ENCODE measurements at places on chromosomes 16 and 17. TPM values are rescaled to one million over a fixed set of nuclear protein-coding genes. Genes with fewer than 3 reads are reported as not detected.
A peak's percentile ranks its signal among the peaks of the same experiment; 100 is the strongest.

GRCh38 chr17:80421381-80422090 lies 6.6 kb downstream of the ENDOV start:
- H3K4me3 ChIP-seq = no peak overlapping the region
- no peaks in the 10 kb centered on the region for H3K4me1 ChIP-seq

DNA sequence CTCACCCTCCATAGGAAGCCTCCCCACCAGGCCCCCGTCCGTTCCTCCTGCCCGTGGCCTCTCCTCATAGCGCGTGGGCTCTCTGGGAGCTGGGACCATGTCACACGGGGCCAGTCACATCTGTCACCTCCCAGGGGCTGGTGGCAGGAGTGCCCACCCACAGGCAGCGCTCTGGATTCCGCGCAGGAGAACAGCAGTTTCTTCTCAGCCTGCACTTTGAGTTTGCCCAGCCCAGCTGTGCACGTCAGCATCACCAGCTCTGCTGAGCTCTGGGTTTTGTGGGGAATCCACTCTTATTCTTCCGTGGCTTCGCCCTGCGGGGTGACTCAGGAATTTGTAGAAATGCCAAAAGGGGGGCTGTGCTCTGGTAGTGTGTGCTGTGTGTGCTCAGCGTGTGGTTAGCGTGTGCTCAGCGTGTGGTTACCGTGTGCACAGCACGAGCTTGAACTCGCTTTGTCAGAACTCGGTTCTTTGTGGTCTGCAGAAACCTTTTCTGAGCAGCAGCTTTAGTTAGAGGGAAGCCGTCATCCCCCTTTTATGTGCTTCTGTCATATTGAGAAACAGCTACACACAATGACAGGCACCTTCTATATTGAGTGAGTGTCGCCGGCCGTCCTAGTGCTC lies 3.2 kb downstream of the ACSF3 start:
- H3K36me3 ChIP-seq = no peaks in the 10 kb centered on the region
- no peak overlapping the region for H3K4me3 ChIP-seq
- DNase-seq = no peak
- peaks cover under 1% of the 10 kb centered on the region for H3K27me3 ChIP-seq

The RRAD gene
- total RNA-seq = 85.6 TPM

The GUCY2D gene
- 0.06 TPM for total RNA-seq

- DNase-seq = no peak
- H3K36me3 ChIP-seq = peaks cover 29% of the 10 kb centered on the region
- peak overlapping the region; percentile 89 for H3K4me3 ChIP-seq
- no peaks in the 10 kb centered on the region for H3K27me3 ChIP-seq
These were observed 922 bp downstream of the FBXL19 start for GRCh38 chr16:30924076-30924912.

GRCh38 chr17:7744416-7744815 lies 26.9 kb downstream of the DNAH2 start:
- H3K27ac ChIP-seq = no peak overlapping the region
- no peak overlapping the region for H3K4me3 ChIP-seq
- H3K27me3 ChIP-seq = peaks cover 6% of the 10 kb centered on the region
- H3K4me1 ChIP-seq = no peaks in the 10 kb centered on the region
- no peaks in the 10 kb centered on the region for H3K36me3 ChIP-seq

DNA sequence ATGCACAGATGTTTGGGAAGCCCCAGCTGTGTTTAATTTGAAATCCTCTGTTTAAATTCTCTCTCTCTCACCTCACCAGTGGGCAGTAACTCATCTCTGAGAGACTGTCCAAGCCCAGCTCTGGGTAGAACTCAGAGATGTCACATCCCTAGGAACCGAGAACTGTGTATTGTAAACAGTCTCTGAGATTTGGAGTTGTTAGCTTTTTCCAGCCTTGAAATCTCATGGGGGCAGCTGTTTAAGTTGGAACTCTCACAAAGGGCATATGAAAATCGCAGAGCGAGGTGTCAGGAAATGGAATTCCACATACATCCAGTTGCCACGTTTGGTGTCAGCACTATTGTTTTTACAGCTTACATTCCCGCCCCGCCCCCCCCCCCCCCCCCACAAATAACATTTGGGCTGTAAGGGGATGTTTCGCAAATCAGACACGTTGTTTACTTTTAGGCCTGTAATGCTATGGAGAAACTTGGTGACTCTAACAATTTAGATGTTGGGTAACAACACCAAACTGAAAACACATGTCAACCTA lies 34.3 kb downstream of the VPS35L start:
- no peak for DNase-seq
- no peak overlapping the region for H3K27ac ChIP-seq
- peaks cover 57% of the 10 kb centered on the region for H3K36me3 ChIP-seq

- H3K27me3 ChIP-seq = peaks cover 95% of the 10 kb centered on the region
- no peak for DNase-seq
- H3K4me1 ChIP-seq = peaks cover 8% of the 10 kb centered on the region
These were observed 1.4 kb upstream of the SP6 start for GRCh38 chr17:47852113-47852949.

The MIEN1 gene
- 63.0 TPM for total RNA-seq

- no peak for DNase-seq
- H3K4me3 ChIP-seq = peak overlapping the region; percentile 63
- H3K36me3 ChIP-seq = peaks cover 49% of the 10 kb centered on the region
- peaks cover 95% of the 10 kb centered on the region for H3K4me1 ChIP-seq
These were observed 9.0 kb downstream of the NTHL1 start for GRCh38 chr16:2038382-2039231.

GRCh38 chr17:50278526-50279180 lies 4.4 kb downstream of the TMEM92 start:
- DNase-seq = no peak
- no peak overlapping the region for H3K27ac ChIP-seq
- H3K27me3 ChIP-seq = no peaks in the 10 kb centered on the region
- no peak overlapping the region for H3K4me3 ChIP-seq
- H3K4me1 ChIP-seq = no peaks in the 10 kb centered on the region

The C17orf67 gene
- 0.98 TPM for total RNA-seq

DNA sequence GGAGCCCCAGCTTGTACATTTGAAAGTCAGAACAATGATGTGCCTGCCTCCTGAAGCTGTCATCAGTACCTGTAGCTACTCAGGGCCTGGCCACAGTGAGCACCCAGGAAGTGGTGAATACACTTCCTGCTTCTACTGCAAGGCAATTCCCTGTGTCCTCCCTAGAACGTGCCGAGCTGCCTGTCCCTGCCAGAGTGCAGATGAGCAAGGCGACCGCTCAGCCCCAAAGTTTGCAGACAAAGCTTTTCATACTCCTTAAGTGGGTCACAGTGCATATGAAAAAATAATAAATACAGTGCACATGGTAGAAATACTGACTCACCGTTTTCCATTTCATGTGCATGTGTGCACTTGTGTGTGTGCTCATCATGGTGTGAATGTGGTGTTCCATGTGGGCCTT lies 77.3 kb downstream of the MPRIP start:
- H3K4me3 ChIP-seq = no peak overlapping the region
- H3K36me3 ChIP-seq = no peaks in the 10 kb centered on the region
- peaks cover 76% of the 10 kb centered on the region for H3K4me1 ChIP-seq
- no peaks in the 10 kb centered on the region for H3K27me3 ChIP-seq

The RMI2 gene
- total RNA-seq = 1.7 TPM

DNA sequence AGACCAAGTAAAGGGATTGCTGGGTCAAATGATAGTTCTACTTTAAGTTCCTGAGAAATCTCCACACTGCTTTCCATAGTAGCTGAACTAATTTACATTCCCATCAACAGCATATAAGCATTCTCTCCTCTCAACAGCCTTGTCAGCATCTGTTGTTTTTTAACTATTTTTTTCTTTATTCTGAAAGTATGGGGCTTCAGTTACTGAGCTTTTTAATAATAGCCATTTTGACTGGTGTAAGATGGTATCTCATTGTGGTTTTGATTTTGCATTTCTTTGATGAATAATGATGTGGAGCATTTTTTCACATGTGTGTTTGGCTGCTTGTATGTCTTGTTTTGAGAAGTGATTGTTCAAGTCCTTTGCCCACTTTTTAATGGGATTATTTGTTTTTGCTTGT lies 2.5 kb downstream of the KRTAP2-2 start:
- DNase-seq = no peak
- H3K4me1 ChIP-seq = no peaks in the 10 kb centered on the region
- no peaks in the 10 kb centered on the region for H3K36me3 ChIP-seq

GRCh38 chr16:56481468-56482122 lies 30.2 kb downstream of the OGFOD1 start:
- no peaks in the 10 kb centered on the region for H3K4me1 ChIP-seq
- DNase-seq = no peak
- no peaks in the 10 kb centered on the region for H3K27me3 ChIP-seq
- no peak overlapping the region for H3K27ac ChIP-seq

The FA2H gene
- total RNA-seq = not detected

DNA sequence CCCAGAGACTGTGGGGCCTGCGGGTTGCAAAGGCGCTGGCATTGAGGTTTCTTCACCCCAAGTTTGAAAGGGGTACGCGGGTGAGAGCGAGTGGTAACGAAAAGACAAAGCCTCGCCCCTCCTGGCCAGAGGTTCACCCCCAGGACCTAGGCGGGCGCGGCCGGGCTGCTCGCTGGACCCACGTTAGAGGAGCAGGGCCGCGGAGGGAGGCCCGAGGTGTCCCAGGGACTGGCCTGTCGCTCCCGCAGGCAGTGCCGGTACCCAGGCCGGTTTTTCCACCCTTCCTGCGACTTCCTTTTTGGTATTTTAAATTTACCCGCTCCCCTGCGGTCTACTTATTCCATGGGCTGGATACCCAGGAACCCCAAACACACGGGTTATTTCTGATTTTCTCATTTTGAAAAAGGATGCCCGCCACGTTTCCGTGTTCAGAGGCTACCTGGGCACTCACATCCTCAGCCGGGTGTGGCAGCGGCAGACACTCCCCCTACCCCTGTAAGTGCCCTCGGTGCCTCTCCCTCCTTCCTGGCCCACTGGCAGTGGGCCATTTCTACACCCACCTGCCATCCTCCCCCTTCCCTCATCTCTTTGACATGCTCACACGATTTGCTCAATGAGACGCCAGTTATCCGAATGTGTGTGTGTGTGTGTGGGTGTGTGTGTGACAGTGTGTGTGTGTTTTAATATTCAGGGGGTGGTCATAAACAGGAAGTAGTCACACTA lies 1.6 kb upstream of the FOXL1 start:
- peaks cover 28% of the 10 kb centered on the region for H3K4me1 ChIP-seq
- no peaks in the 10 kb centered on the region for H3K36me3 ChIP-seq

GRCh38 chr17:44547625-44548267 lies 9.5 kb upstream of the FZD2 start:
- H3K27ac ChIP-seq = peak overlapping the region; percentile 89
- DNase-seq = peak; percentile 17
- no peaks in the 10 kb centered on the region for H3K36me3 ChIP-seq
- H3K4me1 ChIP-seq = no peaks in the 10 kb centered on the region
- peaks cover 13% of the 10 kb centered on the region for H3K27me3 ChIP-seq

GRCh38 chr17:46121841-46122485 lies 71.3 kb downstream of the KANSL1 start:
- peak overlapping the region; percentile 32 for H3K27ac ChIP-seq
- H3K4me1 ChIP-seq = peaks cover 95% of the 10 kb centered on the region
- H3K27me3 ChIP-seq = no peaks in the 10 kb centered on the region
- no peak for DNase-seq

DNA sequence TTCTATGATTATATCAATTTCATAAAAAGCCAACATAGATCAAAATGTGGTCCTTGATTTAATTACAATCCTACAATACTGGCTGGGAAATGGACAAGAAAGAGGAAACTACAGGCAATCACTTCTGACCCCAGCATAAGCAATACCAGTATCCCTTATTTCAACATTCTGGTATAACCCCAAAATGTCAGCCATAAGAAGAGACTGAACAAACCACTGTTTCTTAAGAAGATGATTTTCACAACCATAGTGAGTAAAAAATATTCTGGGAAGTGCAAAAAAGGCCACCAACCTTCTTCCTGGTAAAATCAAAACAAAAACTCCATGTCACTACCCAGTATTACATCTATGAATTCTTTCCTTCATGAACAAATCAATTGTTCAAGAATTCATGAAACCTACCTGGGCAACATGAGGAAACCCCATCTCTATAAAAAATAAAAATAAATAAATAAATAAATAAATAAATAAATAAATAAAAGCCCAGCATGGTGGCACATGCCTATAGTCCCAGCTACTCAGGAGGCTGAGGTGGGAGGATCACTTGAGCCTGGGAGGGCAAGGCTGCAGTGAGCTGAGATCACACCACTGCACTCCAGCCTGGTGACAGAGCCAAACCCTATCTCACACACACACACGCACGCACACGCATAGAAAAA lies 7.5 kb downstream of the N4BP1 start:
- no peaks in the 10 kb centered on the region for H3K36me3 ChIP-seq
- peaks cover 17% of the 10 kb centered on the region for H3K4me1 ChIP-seq
- no peak for DNase-seq
- H3K27me3 ChIP-seq = no peaks in the 10 kb centered on the region
- H3K27ac ChIP-seq = peak overlapping the region; percentile 23

The HEXD gene
- 14.5 TPM for total RNA-seq

DNA sequence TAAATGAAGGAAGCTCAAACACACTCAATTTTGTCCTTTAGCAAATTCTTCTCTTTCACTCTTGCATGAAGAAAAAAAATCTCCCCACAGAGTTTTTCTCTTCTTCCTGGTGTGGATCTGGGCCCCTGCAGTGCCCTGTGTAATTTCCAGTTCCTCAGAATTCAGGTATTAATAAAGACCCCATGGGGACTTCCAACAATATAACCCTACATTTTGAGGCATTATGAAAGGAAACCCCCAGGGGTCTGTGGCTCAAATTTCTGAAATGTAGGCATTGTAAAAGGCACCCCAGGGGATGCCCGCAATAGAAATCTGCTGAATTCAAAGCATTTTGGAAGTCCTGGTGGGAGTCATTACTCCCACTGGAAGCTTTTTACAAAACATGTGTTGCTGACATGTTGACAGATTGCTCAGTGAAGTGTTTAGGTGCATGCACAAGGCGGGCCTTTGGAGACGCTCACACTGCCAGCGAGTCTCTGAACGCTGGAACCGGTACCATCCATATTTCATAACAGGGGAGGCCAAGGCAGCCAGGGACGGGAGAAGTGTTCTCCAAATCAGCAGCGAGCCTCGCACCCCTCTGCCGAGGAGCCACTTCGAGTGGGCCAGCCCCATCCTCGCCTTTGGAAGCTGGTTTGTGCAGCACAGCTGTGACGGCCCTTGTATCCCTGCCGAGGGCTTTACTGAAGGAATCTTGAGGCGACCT lies 154.0 kb downstream of the ZNF423 start:
- no peak overlapping the region for H3K4me3 ChIP-seq
- no peaks in the 10 kb centered on the region for H3K27me3 ChIP-seq
- no peak overlapping the region for H3K27ac ChIP-seq
- DNase-seq = peak; percentile 70
- peaks cover 44% of the 10 kb centered on the region for H3K4me1 ChIP-seq

The TIMM22 gene
- 18.7 TPM for total RNA-seq

The TMIGD1 gene
- total RNA-seq = not detected

DNA sequence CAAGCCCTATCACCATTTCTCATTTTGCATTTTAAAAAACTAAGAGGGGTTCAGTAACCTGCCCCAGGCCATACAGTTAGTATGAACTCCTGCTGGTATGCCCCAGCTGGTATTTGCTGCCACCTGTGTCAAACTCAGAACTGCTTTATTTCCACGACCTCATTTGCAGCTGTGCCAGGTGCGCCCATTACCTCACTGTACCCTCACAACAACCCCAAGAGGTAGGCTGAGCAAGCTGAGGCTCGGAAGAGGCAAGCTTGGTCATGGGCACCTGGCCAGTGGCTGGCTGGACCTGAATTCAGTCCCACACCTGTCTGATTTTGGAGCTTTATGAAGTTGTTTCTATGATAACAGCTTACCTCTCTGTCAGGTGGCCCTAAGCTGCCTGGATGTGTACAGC lies 7.6 kb downstream of the EPN2 start:
- H3K27me3 ChIP-seq = no peaks in the 10 kb centered on the region
- DNase-seq = no peak
- H3K27ac ChIP-seq = no peak overlapping the region
- no peak overlapping the region for H3K4me3 ChIP-seq
- H3K36me3 ChIP-seq = no peaks in the 10 kb centered on the region
- peaks cover 78% of the 10 kb centered on the region for H3K4me1 ChIP-seq

All from heart right ventricle (tissue), 16 donors.